Stimulated activated naive B cell treated with anti-CD40 and anti-IgM and Interleukin-4, amounts not matched to agents 10 μg/mL and 1 μg/mL and 100 μg/mL, for 72 hours (primary cell): ENCODE measurements at places on chromosomes 4 and X.

GRCh38 chr4:140739971-140740370 lies 16.2 kb downstream of the TBC1D9 start:
- DNase-seq, result no peak

GRCh38 chr4:86921608-86922252 lies 13.1 kb upstream of the AFF1 start:
- DNase-seq, result no peak

GRCh38 chr4:168758351-168758876 lies 251.6 kb downstream of the CBR4 start:
- DNase-seq, result no peak

- no peak for DNase-seq
Measured at GRCh38 chrX:80285131-80285773, 135.0 kb upstream of the TENT5D start.

DNA sequence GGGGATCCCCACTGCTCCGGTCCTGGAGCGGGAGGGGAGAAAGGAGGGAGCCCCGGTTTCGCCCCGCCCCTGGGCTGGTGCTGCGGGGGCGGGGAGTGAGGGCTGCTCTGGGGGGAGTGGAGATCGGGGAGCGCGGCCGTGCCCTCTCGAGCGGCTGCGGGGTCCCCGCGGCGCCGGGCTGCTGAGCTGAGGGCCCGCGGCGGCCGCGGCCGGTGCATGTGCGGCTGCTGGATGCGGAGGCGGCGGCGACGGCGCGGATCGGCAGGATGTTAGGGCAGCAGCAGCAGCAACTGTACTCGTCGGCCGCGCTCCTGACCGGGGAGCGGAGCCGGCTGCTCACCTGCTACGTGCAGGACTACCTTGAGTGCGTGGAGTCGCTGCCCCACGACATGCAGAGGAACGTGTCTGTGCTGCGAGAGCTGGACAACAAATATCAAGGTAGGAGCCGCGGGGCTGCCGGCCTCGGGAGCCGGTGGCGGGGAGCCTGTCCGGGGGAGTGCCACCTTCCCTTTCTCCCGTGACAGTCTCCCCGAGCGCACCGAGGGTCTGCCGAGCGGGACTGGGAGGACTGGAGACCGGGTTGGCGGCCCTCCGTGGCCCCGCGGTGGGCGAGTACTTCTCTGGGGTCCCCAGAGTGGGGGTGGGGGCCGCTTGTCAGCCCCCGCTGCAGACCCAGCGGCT lies at the start of gene ING2:
TSS of gene ING2 (plus strand) at position 129 of the 681 bp plus-strand sequence. CDS start at position 267, 138 bp downstream.
- DNase-seq, result no peak

- DNase-seq, result no peak
Measured at GRCh38 chr4:15786743-15787142, 8.6 kb downstream of the CD38 start.

- no peak for DNase-seq
Measured at GRCh38 chr4:40144716-40145115, 52.1 kb upstream of the RHOH start.

DNA sequence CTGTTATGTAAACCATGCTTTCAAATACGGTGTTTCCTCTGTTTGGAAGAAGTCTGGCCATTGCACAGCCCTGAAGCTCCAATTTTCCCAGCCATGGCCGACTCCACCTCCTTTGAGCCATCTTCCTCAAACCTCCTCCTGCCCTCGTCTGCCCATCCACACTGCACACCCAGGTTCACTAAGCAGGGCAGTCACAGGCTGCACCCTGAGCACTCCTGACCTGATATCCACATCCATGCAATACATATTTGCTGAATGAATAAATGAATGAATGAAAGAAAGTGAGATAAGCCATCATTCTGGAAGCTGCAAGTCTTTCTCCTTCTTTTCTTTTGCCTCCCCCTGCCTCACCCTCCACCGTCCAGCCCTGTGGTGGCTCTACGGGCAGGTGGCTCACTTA lies 22.2 kb downstream of the XG start:
- DNase-seq, result no peak

- DNase-seq, result no peak
Measured at GRCh38 chrX:18793601-18794089, 86.2 kb downstream of the PPEF1 start.

GRCh38 chr4:98728871-98729270 lies 70.5 kb upstream of the TSPAN5 start:
- no peak for DNase-seq

- DNase-seq, result no peak
Measured at GRCh38 chr4:16827794-16828724, 70.4 kb downstream of the LDB2 start.

DNA sequence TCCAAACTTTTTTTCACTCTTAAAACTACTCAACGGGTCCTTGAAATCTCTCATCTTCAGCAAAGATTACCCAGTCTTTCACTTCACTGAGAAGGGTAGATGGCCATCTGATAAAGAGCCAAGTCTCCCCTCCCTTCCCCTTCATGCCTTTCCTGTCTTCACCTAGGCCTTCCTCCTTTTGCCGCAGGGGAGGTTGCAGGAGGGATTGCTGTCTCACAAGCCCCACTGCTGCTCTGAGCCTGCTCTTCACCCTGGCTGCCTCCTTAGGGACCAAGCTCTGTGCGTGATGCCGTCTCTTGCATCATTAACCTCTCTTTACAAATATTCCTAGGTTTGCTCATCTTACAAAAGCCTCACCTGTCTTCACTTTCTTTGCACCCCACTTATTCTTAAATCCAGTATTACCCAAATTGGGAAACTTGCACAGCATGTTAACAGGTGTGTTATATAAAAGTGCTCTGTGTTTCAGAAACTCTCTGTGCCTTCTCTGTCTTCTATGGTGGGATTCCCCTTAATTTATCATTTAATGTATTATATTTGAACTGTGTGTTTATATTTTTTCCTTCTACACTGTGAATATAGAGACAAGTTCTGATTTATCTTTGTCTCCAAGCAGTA lies 3.8 kb downstream of the ZFX start:
- no peak for DNase-seq

- DNase-seq, result no peak
Measured at GRCh38 chr4:4862665-4863482, 3.4 kb downstream of the MSX1 start.

DNA sequence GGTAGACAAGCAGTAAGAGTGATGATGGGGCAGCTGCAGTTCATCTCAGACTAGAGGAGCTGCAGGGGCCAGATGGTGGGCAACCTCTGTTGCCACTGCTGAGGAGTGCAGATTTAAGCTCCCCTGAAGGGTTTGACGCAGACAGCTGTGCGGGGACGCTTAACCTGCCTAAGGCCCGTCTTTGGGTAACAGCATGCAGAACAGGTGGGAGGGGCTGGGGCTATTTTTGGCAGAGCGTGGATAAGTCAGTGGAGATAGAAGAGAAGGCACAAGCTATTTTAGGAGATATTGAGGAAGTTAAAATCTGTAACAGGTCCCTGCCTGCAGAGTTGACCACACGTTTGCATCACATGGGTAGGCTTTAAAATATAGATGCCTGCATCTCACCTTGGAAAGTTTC lies 10.5 kb downstream of the CD99 start:
- DNase-seq, result no peak

DNA sequence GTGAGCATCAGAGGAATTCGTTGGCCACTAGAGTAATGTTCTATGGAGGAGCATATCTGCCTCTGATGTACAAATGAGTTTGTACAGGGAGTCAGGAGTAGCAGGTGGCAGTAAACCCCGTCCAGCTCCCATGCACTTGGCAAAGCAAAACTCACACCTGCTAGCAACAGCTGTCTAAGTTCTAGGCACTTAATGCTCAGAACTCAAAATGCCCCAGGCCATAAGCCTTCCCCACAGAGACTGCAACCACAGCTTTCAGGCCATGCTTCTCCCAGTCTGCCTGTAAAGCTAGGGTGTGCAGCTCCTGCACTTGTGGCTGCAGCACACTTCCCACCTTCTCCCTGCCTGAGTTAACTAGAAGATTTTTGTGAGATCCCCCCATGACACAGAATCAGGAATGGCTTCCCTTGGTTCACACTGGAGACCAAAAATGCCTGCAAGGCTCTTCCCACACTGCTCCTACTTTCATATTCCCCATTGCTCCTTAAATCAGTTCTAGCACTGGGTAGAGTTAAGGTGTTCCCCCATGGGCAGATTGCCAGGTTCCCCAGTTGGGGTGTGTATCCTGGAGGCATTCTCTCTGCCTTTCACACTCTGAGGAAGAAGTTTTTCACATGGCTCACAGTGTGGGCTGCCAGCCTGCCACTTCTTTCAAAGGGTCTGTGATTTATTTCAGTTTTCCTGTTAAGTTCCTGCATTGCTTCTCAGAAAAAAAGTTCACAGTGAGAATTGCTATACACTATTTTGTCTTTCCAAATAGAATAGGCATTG lies 189.9 kb downstream of the STPG2 start:
- no peak for DNase-seq

- DNase-seq, result no peak
Measured at GRCh38 chr4:78121338-78121904, 64.3 kb downstream of the FRAS1 start.

GRCh38 chrX:118973389-118974087 lies 880 bp upstream of the LONRF3 start:
- no peak for DNase-seq

DNA sequence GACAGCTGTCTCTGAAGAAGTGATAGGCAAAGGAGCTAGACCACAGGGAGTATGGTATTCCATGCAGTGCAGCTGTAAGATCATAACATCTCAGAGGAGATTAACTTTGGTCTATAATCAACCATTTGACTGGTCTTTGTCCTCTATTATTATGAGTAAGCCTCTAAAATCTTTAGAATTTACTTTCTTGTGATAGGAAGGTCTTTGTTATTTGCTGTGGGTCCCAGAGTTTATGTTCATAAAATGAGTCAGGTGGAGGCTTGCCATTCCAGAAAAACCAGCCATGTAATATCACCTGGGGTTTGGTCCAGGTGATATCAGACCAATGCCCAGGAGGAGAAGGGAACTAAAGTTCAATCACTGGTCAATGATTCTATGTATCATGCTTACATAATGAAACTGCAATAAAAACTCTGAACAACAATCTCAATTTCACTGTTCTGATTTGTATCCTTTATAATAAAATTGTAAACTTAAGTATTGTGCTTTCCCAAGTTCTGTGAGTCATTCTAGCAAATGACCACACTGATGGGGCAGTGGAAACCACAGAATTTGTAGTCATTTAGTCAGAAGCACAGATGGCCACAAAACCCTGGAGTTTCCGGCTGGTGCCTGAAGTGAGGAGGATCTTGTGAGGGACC lies 239.6 kb upstream of the TRAM1L1 start:
- DNase-seq, result no peak

GRCh38 chr4:81651243-81651899 lies 179.7 kb upstream of the RASGEF1B start:
- no peak for DNase-seq

- no peak for DNase-seq
Measured at GRCh38 chrX:47562615-47563243, 1.7 kb downstream of the ARAF start.

DNA sequence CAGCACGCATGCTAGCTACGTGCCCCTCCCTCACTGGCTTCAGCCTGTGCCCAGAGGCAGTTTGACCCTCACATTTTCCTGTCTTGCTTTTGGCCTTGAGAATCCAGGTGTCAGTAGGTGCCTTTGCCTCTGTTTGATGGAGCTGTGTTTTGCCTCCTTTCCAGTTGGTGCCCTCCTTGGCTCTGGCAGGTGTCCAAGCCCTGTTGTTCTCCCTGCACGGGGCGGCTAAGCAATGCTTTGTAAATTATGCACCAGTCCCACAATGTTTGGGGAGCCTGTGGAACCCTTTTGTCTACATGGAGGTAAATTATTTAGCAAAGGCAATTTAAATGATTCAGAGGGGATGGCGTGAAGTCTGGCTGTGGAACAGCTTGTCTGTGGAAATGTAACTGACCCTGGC lies 202.9 kb upstream of the BOD1L1 start:
- no peak for DNase-seq

GRCh38 chr4:7924570-7924969 lies 15.1 kb downstream of the AFAP1 start:
- DNase-seq, result no peak

DNA sequence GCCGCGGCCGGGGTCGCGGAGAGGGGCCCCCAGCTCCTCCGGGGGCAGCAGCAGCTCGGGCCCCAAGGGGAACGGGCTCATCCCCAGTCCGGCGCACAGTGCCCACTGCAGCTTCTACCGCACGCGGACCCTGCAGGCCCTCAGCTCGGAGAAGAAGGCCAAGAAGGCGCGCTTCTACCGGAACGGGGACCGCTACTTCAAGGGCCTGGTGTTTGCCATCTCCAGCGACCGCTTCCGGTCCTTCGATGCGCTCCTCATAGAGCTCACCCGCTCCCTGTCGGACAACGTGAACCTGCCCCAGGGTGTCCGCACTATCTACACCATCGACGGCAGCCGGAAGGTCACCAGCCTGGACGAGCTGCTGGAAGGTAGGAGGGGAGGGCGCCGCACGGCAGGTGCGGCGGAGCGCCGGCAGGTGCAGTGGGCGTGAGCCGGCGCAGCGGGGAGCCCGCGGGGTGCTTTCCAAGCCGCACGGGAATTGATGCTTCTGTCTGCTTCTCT lies 886 bp downstream of the DCLK2 start:
- peak; percentile 39 for DNase-seq

DNA sequence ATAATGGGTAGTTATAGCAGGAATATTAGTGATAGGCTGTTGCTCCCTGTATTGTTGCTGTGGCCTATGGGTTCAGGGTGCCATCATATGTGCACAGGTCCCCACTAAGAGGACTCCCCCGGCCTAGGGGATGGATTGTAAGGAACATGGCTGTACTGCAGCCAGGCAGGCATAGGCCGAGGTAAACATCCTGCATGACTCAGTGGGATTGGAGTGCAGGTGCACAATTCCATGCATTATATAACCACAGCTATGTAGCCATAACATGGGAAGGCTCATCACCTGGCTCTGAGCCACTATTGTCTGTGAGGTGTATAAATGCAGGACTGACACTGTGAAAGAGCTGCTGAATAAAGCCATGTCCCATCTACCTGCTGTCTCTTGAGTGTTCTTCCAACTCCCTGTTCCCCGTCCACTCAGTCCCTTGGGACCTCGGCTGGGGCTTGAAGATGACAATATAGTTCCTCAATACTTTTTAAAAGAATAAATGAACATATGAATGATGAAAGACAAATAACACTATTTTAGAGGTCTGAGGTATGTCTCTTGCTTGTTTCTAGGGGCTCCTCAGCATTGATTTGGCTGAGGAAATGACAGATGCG lies 425.2 kb downstream of the IDS start:
- no peak for DNase-seq

- DNase-seq, result no peak
Measured at GRCh38 chr4:61938250-61938846, 738.2 kb downstream of the ADGRL3 start.

GRCh38 chrX:370244-370962 lies 16.3 kb downstream of the PPP2R3B start:
- no peak for DNase-seq

- DNase-seq, result no peak
Measured at GRCh38 chr4:113050371-113050755, 910 bp downstream of the ANK2 start.

- DNase-seq, result no peak
Measured at GRCh38 chr4:138310498-138310897, 68.3 kb upstream of the SLC7A11 start.

GRCh38 chr4:76655566-76656479 lies 220.8 kb downstream of the SHROOM3 start:
- DNase-seq, result no peak

- DNase-seq, result no peak
Measured at GRCh38 chr4:5330339-5330989, 279.2 kb downstream of the STK32B start.
